ENCODE measurements at places on chromosomes 12 and 14.

GRCh38 chr12:124273630-124274029 is 21.3 kb upstream of the RFLNA start:
- peak; percentile 89 for ATAC-seq

- ATAC-seq = no peak
Measured at GRCh38 chr12:42196723-42197603, 41.1 kb downstream of the YAF2 start.

GRCh38 chr14:37643701-37644100 is 48.3 kb downstream of the TTC6 start:
- ATAC-seq = no peak

DNA sequence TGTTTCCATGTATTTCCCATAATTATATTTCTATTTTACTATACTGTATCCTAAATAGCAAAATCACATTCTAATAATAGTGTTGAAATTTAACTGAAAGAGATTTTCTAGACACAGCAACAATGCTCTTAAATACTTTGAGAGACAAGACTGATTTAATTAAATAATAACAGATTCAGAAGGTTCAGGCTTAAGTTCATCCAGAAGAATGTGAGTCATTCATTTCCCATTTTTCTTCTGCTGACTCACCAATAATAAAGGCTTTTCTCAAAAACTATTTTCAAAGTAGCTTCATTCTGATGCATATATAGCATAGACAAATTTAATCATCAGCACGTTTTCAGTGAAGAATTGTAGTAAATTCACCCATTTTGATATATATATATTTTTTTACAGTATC is 481.4 kb downstream of the MDGA2 start:
- no peak for ATAC-seq

GRCh38 chr14:53542732-53543131 is 389.6 kb upstream of the DDHD1 start:
- peak; percentile 30 for ATAC-seq

GRCh38 chr14:60304509-60304908 is 55.5 kb downstream of the PPM1A start:
- ATAC-seq = no peak

GRCh38 chr12:131783915-131784541 is 44.2 kb upstream of the MMP17 start:
- peak; percentile 88 for ATAC-seq

GRCh38 chr12:115619061-115619460 is 658.4 kb downstream of the MED13L start:
- no peak for ATAC-seq

Measured in motor neuron (in vitro differentiated cells).